ENCODE measurements at places on chromosomes 4 and X.

GRCh38 chr4:82428526-82428968 lies 1.7 kb downstream of the HNRNPDL start:
- DNase-seq = no peak

- DNase-seq = no peak
Measured at GRCh38 chr4:42786350-42787078, 106.0 kb upstream of the GRXCR1 start.

- no peak for DNase-seq
Measured at GRCh38 chr4:151438154-151438553, 29.2 kb downstream of the FHIP1A start.

DNA sequence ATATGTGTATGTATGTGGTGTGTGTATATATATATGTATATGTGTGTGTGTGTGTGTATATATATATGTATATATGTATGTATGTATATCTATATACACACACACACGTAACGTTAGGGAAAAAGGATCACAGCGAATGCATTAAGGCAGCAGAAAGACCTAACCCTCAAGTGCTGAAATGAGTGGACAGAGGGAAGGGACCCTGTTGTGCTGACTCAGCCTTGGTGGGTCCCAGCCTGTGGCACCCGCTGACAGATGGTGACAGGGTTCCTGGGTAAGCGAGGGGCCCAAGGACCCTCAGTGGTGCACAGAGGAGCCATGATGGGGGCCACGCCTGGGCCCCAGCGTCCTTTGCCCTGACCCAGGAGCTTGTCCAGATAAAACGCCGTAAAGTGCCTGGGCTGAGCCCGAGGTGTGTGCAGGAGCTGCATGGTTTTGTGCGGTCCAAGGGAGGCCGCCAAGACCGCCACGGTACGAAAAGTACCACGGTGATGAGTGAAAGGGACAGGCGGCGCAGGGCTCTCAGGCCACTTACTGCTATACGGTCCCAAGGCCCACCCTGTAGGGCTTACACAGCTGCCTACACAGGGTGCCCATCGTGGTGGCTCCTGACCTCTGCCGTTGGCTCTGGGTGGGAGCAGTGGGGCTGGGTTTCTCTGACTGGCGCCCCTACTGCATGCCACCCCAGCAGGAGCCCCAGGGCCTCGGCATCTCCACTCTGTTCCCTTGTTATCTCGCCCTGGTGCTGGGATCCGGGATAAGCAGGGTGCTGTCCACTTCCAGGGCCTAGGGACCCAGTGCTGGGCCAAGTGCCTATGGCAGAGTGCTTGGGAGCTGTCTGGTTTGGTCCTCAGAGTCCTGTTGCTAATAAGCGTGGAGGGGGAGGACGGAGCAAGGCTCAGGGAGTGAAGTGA lies 10.0 kb downstream of the SH3BP2 start:
- no peak for DNase-seq

DNA sequence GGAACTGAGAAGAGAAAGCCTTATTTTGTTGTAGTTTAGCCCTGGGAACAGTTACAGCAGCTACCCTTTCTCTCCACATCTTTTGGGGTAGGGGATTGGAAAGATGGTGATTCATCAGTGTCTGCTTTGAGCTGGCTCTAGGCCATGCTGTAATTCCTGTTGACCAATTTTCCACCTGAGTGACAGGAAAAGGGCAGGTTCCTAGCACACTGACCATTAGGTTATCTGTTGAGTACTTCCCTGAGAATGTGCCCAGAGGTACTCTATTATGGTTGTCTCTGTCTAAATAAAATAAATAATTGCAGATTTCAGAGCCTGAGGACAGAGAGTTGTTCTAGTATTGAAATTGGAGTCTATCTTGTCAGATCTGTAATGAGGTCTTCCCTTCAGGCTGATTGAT lies 109.0 kb downstream of the ENOX2 start:
- no peak for DNase-seq

GRCh38 chr4:153403726-153404125 lies 59.2 kb downstream of the MND1 start:
- no peak for DNase-seq

DNA sequence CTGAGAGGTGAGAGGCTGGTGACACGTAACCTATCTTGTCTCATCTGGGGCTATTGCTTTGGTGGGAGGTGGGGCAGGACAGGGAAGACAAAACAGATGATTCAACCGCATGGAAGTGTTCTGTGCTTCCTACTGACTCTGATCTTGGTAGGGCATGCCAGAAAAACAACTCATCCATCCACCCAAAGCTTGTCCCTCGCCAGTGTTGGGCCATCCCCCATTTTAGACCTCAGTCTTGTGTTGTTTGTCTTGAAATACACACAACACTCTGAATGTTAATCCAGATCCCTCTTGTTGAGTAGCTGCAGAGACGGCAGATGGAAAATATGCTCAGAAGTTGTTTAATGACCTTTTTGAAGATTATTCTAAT lies 377 bp downstream of the CHRNA9 start:
- no peak for DNase-seq

GRCh38 chr4:101222156-101222845 lies 125.0 kb downstream of the PPP3CA start:
- DNase-seq = no peak

GRCh38 chr4:159765382-159765781 lies 662.5 kb downstream of the RAPGEF2 start:
- DNase-seq = no peak

GRCh38 chr4:112063260-112063659 lies 82.0 kb upstream of the FAM241A start:
- no peak for DNase-seq

DNA sequence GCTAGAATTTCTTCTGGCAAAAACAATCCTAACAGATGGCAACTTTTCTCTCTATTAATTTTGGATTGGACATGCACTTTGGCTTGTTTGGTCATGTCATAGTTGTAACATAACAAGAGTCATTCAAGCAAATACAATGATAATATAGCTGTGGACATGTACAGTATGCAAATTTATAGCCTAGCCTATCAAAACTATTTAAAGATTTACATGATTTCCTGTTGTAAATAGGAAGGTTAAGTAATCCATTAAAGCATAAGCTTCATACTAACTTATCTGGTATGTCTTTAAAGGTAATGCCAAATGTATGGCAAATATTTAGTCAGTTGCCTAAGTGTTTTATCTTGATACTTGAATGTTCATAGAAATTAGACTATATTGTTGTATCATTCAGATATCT lies 45.3 kb downstream of the RPA4 start:
- no peak for DNase-seq

DNA sequence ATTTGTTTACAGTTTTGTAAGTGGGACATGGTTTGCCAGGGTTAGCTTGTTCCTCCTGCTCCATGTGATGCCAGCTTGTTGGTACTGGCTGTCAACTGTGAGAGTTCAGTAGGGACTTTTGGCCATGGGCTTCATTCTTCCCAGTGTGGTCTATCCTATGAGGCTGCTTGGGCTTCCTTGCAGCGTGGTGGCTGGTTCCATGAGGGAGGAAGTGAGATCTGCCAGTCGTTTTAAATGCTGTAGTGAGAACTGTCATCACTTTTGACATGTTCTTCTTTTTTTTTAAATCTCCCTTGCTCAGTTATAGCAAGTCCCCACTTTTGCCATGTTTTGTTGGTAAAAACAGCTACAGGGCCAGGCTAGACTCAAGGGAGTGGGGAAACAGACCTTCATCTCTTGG lies 15.9 kb downstream of the NSD2 start:
- DNase-seq = no peak

- DNase-seq = no peak
Measured at GRCh38 chrX:2701600-2701999, 10.5 kb downstream of the CD99 start.
